ENCODE measurements at places on chromosomes 16 and 17.

DNA sequence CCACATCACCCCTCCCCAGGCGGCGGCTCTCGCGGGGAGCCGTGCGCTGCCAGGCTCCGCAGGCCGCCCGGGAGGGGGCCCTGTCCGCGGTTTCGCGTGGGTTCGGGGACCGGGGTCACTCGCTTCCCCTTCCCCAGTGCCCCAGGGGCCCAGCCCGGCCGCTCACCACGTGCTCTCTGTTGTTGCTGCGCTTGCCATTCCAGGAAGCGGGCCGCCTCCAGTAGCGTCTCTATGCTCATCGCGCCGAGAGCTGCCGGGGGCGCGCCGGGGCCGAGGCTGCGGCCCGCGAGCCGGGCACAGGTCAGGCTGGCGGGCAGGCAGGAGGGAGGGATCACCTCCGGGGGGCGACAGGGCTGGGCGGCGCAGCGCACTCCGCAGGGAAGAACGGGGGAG lies 390 bp downstream of the MNT start:
- DNase-seq, result no peak

DNA sequence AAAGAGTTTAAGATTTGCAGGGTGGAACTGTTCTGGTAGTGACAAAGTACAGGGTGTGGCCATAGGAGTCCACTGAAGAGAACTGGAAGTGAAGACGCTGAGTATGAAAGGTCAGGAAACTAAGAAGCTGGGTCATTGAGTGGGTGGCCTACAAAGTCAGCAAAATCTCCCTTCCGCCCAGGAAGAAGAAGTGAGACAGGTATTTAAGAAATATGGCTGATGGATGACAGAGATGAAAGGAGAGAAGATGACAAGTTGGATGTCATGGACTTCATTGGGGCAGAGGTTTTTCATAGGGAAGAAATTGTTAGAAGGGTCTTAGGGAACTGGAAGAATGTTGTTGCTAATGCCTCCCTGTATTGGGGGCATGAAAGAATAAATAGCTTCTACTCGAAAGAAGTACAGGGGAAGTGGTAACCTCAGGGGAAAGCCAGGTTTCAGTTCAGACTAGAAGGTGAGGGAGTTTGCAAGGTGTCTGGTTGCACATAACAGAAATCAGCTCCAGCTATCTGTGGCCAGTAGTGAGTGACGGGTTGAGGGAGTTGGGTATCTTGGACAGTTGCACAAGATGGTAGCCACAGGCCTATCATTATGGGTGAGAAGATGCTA lies 33.6 kb upstream of the MED13 start:
- DNase-seq, result no peak

- DNase-seq, result no peak
These were observed 68.5 kb upstream of the PMFBP1 start for GRCh38 chr16:72240466-72240865.

GRCh38 chr17:57288040-57288772 lies 31.9 kb downstream of the MSI2 start:
- DNase-seq, result no peak

DNA sequence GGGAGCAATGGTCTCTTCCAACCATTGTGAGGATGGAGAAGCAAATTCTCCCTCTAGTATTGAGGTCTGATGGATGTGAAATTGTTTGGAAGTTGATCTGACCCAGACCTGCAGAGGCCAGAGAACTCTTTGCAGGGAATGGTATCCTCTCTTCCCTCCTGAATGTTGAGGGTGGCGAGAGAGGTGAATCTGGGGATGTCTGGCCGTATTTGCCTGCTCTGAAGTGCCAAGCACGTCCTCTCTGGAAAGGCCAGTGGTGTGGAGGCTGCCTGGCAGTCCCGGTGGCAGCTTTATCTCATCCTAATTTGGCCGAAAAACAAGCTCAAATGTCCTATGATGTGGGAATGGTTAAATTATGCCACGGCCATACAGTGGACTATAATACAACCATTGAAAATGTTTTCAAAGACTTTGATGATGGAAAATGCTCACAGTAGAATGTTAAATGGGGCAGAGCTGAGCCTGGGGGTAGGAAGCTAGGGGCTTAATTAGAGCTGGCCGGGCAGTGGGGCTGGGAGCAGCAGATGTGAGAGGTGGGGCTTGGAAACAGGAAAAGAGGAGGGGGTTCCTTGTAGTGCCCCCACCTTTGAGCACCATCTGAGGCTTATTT lies 30.8 kb downstream of the WSCD1 start:
- DNase-seq, result no peak

GRCh38 chr16:23301251-23302044 lies 654 bp upstream of the SCNN1B start:
- DNase-seq, result no peak

- DNase-seq, result no peak
These were observed 36.0 kb downstream of the STAT5B start for GRCh38 chr17:42240201-42240600.

GRCh38 chr16:87854907-87855683 lies 14.2 kb downstream of the SLC7A5 start:
- no peak for DNase-seq

DNA sequence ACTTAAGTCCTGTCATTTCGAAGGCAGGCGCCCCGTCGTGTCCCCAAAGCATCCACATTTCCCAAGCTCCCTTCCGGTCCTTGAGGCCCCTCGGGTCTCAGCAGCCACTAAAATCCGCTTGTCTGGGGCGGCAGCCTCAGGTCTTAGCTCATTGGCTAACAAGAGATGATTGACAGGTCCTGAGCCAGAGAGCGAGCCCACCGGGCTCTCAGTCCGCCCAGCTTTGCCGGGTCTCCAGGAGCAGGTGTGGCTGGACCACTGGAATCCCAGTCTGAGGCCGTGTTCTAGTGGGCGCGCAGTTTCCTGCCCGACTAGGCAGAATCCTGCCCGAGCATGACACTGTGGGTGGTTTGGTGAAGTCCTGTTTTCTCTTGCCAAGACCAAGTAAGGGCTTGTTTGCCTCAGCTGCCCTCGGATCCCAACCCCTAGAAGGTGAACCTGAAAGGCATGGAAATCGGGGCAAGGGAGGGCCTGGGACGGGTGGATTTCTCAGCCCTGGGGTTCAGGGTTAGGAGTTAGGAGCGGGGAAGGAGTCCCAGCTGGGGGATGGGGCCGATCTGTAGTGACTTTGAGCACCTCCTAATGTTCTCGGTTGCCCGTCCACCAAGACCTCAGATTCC lies 42.8 kb downstream of the MRC2 start:
- DNase-seq, result no peak

DNA sequence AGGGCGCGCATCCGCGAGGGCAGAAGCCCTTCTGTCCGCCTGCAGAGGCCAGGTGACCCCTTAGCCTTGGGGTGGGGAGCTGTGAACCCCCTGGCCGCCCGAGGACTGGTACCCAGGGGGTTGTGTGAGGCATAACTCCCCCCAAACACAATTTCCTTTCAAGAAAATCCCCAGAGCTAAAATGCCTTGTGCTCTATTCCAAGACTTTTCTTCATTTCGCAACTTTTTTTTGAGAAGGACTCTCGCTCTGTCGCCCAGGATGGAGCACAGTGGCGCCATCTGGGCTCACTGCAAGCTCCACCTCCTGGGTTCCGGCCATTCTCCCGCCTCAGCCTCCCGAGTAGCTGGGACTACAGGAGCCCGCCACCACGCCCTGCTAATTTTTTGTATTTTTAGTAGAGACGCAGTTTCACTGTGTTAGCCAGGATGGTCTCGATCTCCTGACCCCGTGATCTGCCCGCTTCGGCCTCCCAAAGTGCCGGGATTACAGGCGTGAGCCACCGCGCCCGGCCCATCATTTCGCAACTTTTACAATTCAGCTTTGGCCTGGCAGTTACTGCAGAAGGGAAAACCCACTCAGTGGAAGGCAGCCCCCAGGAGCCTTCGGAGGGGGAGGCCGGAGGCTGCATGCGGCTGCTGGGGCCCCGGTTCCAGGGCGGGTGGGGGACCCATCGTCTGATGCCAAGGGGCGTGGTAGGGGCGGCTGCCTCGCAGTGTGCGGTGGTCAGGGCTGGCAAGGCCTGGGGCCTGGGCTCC lies 963 bp upstream of the APRT start:
- DNase-seq, result peak; percentile 70

GRCh38 chr17:67639555-67639954 lies 78.2 kb upstream of the NOL11 start:
- no peak for DNase-seq

- DNase-seq, result no peak
These were observed 58.3 kb upstream of the AKTIP start for GRCh38 chr16:53561101-53561888.

GRCh38 chr16:12132290-12132689 lies 155.8 kb downstream of the SNX29 start:
- peak; percentile 28 for DNase-seq

DNA sequence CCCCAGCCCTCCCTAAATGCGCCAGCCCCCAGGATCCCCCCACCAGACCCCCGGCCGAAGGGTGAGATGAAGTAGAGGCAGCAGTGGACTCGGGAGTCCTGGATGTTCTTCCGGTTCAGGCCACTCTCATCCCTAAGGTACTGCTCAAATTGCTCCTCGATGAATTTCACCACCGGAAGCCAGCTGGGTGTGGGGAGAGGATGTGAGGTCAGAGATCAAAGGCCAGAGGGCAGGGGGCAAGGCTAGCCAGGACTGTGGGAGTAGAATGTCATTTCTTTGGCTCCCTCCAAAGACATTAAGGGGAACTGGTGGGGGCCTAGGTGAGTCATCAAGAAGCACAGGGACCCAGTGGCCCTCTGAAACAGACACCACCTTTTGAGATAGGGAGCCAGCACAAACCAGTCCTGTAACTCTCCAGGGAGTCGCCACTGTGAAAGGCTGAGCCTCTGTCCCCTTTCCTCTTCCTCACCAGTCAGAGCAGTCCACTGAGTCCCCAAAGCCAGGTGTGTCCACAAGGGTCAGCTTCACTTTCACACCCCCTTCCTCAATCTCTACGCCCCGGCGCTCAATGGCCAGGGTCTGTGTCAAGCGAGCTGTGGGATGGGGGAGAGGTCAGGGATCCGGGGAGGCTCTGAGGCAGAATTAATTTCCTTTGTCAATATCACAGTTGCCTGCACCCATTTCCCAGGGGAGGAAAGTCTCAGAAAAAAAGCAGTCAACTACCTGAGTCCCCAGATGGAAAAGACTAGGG lies 895 bp downstream of the SEPTIN1 start:
- DNase-seq, result no peak

- no peak for DNase-seq
These were observed 1.5 kb upstream of the FBXL16 start for GRCh38 chr16:707062-707538.

GRCh38 chr17:62760059-62760944 lies 47.8 kb downstream of the MARCHF10 start:
- DNase-seq, result peak; percentile 94

DNA sequence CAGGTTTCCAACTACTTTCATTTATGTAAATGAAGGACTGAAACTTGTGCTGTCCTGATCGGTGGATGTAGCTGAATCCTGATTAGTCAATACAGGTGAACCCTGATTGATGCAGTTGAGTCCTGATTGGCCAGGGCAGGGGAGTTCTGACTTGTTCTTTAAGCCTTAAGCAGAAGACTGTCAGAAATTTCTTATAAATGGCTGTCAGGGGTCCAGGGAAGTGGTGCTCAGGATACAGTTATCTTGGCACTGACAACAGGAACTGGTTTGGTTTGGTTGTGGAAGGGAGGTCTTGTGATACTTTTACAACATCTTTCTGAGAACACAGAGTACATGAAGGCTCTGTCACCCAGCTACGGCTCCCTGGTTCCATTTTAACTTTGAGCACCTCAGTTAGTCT lies 132.1 kb downstream of the KCNJ12 start:
- DNase-seq, result no peak

DNA sequence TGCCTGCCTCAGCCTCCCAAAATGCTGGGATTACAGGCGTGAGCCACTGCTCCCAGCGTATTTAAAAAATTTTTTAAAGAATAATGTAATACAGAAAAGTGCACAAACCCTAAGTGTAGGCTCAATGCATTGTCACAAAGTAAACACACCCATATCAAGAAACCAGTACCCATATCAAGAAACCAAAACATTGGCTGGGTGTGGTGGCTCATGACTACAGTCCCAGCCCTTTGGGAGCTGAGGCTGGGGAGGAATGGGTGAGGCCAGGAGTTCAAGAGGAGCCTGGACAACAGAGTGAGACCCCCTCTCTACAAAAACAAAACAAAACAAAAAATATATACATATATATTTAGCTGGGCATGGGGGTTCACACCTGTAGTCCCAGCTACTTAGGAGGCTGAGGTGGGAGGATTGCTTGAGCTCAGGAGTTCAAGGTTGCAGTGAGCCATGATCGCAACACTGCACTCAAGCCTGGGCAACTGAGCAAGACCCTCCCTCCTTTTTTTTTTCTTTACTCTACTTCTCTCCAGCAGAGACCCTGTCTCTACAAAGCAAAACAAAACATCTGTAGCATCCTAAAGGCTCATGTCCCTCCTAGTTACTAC lies 9.3 kb upstream of the PRR14 start:
- DNase-seq, result no peak

GRCh38 chr16:85126705-85127378 lies 14.6 kb upstream of the CIBAR2 start:
- DNase-seq, result peak; percentile 67

DNA sequence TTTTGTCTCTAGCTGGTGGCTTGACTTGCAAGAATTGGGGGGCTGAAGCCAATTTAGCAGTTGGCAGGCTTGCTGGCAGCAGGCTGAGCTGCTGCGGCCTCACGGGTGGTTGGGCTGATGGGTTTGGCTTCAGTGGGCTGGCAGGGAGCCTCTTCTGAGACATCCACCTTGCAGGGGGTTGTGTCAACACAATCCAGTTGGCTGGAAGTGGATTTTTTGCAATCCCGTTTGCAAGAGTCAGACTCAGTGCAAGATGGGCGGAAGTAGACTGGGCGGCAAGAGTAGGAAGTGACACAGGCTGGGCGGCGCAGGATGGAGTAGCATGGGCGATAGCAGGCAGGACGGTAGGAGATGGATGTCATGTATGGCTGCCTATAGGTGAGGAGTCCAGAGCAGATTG lies 1.5 kb downstream of the KRTAP16-1 start:
- peak; percentile 89 for DNase-seq
